Activated CD4-positive, alpha-beta T cell treated with anti-CD3 and anti-CD28 coated beads, Interleukin-2, amount 50 U/mL, for 4 hours (primary cell): ENCODE measurements at places on chromosomes 2 and 18.

GRCh38 chr2:223532712-223533111 lies 69.4 kb downstream of the SCG2 start:
- no peak for DNase-seq

DNA sequence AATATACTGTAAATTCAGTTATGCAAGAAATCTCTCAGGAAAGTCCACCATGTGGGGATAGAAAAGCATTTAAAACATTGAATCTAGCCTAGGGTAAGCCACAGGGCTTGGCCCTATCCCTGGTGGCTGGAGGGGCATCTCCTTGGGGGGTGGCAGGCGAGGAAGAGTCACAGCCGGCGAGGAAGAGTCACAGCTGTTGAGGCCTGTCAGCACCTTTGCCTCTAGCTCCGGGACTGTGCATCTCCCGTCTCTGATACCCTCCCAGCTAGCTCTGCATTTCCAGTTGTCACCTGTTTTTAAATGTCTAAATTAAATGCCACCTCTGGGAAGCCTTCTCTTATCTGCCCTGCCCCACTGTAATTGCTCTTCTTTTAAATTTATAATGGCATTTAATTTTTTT lies 276.7 kb downstream of the ZNF407 start:
- DNase-seq = no peak

- DNase-seq = no peak
Measured at GRCh38 chr2:191679818-191680600, 2.1 kb downstream of the NABP1 start.

DNA sequence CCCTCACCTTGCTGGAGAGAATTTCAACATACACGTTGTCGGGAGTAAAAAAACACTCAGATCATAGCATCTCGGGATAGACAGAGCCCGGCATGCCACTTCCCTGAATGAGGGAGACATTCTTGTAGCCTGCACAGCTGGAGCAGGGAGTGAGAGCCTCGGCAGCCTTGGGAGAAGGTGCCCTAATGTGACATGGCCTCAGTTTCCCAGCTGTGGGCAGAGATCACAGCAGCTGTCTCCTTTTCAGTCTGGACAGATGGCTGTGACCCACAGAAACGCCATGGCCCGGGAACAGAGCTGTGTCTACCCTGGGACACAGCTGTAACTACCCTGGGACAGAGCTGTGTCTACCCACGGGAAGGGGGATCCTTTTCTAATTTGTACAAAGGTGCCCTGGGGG lies 55.9 kb downstream of the HS1BP3 start:
- DNase-seq = no peak

GRCh38 chr2:225911019-225911418 lies 511.5 kb downstream of the NYAP2 start:
- DNase-seq = no peak

GRCh38 chr2:109447251-109447661 lies 166.5 kb downstream of the SEPTIN10 start:
- DNase-seq = no peak

DNA sequence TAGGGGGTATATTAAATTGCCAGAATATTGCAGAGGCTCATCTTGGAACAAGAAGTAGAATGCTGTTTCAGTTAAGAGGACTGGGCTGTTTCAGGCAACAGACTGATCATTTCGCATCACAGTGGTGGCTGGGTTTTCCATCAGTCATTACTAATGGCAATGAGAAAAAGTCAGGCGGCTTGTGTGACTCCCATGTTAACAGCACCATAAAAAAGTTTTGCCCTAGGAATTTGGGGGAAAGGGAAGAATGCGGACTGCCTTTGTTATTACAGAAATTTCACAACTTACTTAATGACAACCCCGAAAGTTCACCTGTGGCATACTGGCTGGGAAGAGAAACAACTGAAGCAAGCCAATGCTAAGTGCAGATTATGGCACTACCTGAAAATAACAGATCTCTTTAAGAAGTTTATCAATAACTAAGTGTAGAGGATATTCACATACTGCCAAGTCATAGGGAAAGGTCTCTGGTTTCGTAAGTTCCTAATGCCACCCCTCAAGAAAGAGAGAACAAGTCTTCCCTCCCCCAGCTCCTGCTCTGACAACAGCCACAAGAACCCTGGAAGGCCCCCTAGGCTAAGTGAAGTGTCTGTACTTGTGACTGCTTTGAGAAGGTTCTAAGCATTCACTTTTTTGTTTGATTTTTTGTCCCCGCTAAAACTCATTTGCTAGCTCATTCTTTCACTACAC lies 40.5 kb upstream of the AP1S3 start:
- no peak for DNase-seq

- DNase-seq = no peak
Measured at GRCh38 chr2:43360137-43360536, 133.7 kb upstream of the ZFP36L2 start.

GRCh38 chr2:38039121-38039910 lies 36.6 kb downstream of the CYP1B1 start:
- DNase-seq = no peak
